Esophagus (tissue), 2 donors: ENCODE measurements at places on chromosomes 7 and 10. TPM values are rescaled to one million over a fixed set of nuclear protein-coding genes. Genes with fewer than 3 reads are reported as not detected.

Gene STK31
- 1.1 TPM for polyA plus RNA-seq

Gene DNAJC1
- polyA plus RNA-seq = 11.6 TPM

Gene CRHR2
- polyA plus RNA-seq = 0.04 TPM

Gene CTTNBP2
- 11.7 TPM for polyA plus RNA-seq
